ENCODE measurements at places on chromosomes 4 and X. TPM values are rescaled to one million over a fixed set of nuclear protein-coding genes. Genes with fewer than 3 reads are reported as not detected.

The FAM13A gene
- 13.3 TPM for total RNA-seq

The ADGRL3 gene
- not detected for total RNA-seq

- no peak for DNase-seq
These were observed 115.8 kb downstream of the CORIN start for GRCh38 chr4:47721892-47722575.

GRCh38 chr4:178480105-178480504, 1037.9 kb upstream of the AGA start:
- no peak for DNase-seq

DNA sequence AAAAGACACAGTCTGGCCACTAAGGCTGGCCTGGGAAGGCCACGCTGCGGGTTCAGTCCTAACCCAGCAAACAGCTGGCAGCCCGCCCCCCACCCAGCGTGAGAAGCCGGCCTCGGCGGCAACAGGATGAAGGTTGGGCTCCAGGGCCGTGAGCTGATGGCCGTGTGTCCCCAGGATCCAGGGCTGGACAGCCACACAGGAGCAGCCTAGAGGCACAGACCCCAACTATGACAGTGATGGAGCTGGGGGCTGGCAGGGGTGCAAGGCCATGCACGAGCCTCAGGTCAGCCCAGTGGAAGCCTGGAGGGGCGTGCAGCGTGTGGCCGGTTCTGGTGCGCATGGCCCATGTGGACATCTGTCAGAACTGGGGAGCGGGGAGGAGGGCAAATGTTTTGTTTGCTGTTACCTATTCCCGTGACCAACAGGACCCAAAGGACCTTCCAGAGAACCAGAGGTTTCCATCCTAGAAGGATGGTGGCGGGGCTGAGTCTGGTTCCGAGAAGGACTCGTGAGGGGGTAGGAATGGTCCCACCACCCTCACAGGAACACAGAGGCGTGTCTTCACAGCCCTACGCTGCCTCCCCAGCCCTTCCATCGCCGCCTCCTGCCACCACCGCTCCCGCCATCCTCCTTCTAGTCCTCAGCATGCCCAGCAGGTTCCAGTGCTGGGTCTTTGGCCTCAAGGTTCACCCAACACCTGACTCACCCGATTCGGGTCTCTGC, 46.5 kb downstream of the ZFYVE28 start:
- DNase-seq: no peak
